ENCODE measurements at places on chromosomes 16 and 17.

DNA sequence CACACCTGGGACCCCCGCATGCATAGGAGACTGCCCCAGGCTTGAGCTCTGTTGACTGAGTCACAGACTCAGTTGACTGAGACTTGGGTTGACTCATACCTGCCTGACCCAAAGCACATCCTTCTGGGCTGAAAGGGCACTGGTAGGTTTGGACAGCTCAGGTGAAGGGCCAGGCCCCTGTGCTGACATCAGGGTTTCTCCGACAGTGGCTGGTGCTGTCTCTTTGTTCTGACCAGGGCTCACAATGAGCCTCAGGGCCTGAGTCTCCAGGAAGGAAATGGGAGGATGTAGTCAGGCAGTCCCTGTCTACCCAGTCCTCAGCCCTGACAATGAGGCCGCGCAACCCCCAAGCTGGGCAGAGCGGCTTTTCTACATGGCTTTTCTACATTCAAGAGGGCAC lies 6.5 kb downstream of the SPNS2 start:
- DNase-seq, result no peak

GRCh38 chr16:554640-555365 lies 5.4 kb upstream of the PRR35 start:
- no peak for DNase-seq

DNA sequence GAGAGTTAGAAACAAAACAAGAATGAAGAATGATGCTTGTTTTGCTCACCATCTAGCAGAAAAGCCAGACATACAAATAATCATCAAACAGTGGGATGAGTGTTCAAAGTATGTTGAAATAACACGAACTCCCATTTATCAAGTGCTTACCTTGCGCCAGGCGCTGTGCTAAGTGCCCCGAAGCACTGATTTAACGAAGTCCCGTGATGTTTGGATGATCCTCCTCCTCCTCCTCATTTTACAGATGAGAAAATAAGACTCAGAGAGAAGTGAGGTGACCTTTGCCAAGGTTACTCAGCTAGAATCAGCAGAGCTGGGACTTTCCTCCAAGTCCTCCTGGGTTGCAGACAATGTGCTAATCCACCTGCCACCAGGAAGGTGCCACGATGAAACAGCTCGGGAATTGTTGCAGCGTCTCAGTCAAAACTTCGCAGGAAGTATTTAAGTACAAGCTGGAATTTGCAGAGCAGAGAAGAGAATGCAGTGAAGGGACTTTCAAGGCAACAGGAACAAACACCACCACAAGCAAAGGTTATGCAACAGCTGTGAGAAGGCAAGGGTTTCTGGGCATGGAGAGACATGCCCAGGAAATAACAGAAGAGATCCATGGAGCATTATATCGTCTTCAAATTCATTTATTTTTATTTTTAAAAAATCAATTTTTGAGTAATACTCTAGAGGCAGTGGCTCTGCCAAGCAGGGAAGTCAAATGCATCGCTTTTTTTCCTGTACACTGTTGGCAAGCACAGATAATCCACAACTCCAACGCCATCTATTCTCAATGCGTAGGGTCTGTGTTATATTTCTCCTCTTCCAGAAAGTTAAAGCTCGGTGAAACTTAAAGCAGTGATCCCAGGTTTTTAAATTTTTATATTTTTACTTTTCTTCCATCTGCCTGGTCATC lies 11.1 kb downstream of the PRCD start:
- DNase-seq, result no peak

DNA sequence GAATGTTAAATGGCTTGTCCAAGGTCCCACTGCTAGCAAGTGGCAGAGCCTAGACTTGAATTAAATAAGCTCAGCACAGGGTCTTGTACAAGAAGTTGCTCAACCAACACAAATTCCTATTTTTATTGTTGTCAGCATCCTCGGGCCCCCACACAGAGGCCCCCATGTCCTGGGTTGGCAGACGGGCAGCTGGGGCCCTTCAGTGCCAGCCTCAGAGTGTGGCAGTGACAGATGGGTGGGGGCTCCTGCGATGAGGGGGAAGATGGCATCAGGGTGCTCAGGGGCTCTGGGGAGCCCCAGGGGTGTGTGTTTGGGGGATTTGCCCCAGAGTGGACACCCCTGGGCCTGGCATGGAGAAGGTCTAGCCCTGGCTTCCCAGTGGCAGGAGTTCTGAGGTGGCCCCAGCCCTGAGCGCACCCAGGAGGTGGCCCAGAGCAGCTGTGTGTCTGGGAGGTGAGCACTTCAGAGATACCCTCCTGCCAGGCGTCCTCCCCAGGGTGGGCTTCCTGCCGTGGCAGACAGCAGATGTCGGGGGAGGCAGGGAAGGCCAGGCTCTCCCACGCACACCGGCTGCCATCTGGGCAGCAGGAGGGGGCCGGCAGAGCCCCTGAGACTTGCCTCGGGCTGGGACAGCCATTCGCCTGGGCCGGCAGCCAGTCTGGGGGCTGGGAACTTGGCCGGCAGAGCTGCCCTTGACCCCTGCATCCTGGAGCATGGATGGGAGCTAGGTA lies 150.8 kb downstream of the C16orf78 start:
- no peak for DNase-seq

GRCh38 chr17:19744492-19744891 lies 3.6 kb downstream of the ALDH3A1 start:
- DNase-seq, result no peak

DNA sequence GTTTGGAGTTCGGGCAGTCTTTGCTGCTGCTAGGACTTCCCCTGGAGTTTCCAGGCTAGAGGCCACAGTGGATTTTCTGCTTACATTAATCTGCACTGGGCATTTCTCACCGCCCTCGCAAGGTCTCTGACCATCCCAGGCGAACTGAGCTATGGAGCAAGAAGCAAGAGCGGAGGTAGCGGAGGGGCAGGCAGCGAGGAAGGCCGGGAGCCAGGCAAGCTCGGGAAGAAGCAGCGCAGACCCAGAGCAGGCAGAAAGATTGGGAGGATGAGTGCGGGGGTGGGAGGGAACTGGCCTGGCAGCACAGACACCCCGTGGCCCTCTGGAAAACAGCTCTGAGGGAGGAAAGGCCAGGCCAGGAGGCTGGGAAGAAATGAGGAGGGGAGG lies 3.8 kb downstream of the COTL1 start:
- DNase-seq, result no peak

GRCh38 chr17:70168977-70169708 lies at the start of gene KCNJ2:
Gene KCNJ2 (plus strand): TSS chr17:70169532. CDS start chr17:70175040, 5,508 bp downstream.
- DNase-seq, result peak; percentile 75

DNA sequence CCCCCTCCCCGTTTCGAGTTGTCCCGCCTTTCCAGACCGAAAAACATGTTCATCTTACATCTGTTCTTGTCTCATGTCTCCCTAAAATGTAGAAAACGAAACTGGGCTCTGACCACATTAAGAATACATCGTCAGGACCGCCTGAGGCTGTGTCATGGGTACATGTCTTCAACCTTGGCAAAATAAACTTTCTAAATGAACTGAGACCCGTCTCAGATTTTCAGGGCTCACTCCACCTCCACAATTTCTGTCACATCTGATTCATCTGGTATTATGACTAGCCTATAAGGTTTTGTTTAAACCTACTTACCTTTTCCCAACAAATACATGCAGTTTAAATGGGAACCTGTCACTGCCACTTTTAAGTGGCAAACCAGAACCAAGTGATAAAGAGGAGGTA lies 621 bp downstream of the SDR42E1 start:
- no peak for DNase-seq

DNA sequence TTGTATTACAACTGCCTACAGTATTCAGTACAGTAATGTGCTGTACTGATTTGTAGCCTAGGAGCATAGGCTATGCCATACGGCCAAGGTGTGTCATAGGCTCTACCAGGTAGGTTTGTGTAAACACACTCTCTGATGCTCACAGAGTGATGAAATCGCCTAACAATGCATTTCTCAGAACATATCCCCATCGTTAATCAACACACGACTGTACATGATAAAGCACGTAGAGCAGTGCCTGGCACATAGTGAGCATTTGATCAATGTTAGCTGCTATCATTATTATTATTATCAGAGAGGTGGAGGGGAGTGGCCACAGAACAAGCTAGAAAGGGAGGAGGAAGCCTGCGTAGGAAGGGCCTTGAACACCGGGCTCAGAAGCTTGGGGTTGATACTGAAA lies 81.1 kb upstream of the LHX1 start:
- no peak for DNase-seq

- DNase-seq, result no peak
Measured at GRCh38 chr16:17312094-17312710, 158.6 kb downstream of the XYLT1 start.

GRCh38 chr16:26524846-26525245 lies 541.9 kb upstream of the C16orf82 start:
- DNase-seq, result no peak

DNA sequence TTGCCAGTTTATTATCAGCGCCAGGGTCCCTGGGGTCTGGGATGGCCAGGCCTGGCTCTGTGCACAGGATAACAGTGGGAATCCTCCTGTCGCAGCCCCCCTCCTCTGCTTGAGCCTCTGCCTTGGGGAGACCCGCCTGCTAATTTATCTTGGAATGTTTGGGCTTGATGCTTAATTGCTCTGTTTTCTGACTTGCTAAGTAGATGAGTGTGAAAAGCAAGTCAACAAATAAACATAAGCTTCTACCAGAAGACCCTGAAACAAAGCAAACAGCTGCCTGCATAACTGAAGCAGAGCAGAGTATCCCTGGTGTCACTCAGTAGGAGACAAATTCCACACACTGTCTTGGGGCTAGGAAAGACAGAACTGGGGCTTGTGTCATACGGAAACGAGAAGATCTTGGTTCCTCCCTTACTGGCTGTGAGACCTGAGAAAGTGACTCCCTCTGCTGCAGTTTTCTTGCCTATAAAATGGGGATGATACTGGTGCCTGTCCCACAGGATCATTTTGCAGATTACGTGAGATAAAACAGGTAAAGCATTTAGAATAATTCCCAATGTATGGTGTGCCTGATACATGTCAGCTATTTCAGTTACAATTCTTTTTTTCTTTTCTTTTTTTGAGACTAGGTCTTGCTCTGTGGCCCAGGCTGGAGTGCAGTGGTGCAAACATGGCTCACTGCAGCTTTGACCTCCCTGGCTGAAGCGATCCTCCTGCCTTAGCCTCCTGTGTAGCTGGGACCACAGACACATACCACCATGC lies 44.8 kb upstream of the IRX3 start:
- DNase-seq, result peak; percentile 39

DNA sequence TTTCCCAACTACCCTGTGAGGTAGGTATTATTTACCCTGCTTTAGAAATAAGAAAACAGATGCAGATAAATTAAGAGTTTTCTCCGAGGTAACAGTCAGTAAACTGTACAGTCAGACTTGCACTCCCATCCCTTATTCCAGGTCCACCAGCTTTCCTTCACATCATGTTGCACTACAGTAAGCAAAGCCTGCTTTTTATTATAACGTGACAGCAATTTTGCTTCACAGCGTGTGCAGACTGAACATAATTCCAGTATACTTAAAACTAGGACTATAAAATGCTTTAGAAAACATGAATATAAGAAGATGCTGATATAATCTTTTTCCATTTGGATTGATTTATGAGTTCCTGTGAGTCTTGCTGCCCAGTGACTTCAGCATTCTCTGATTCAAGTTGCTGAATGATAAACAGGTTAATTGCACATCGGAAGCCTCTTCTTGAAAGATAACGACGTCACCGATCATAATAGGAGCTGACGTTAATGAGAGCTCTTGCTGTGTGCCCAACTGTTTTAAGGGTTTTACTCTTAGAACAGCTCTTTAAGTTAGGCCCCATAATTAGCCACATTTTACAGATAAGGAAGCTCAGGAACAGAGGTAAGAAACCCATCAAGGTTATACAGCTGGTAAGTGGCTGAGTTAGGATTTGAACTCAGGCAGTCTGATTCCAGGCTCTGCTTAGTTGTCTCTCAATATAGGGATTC lies 1.4 kb downstream of the LIG3 start:
- DNase-seq, result peak; percentile 68

DNA sequence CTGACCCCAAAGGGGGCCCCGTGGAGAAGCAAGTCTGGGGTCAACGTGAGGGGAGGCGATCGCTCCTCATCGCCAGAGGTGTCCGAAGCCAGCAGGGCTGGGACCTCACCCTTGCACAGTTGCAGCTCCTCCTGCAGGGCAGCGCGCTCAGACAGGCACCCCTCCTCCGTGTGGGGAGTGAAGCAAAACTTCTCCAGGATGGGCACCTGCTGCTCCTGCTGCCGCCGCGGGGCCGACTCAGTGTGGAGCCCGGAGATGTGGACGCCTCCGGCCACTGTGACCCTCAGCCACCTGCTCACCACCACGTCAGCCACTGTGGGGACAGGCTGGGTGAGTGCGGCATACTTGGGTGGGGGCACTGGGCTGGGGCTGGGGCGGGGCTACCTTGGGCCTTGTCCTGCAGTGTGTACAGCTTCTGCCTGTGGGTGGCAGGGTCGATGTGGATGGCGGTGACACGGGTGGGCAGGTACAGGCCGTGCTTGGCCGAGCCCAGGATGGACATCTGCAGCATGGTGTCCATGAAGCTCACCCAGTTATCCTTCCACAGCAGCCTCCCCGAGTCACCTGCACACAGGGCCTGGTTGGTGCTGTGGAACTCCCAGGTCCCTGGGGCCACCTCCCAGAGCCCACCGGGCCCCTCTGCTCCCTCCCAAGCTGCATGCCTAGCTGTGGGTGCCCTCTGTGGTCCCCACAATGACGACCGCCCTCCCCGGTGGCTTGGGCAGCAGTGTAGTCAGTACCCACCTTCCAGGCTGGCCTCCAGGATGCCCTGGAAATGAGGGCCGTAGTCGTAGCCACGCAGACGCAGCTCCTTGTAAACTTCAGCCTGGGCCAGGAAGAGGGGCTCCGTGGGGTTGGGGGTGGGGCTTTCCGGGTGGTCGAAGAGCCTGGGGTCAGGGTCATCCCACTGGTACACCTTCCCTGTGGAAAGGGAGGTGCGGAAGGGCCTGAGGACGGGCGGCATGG lies 10.8 kb downstream of the FASN start:
- no peak for DNase-seq

DNA sequence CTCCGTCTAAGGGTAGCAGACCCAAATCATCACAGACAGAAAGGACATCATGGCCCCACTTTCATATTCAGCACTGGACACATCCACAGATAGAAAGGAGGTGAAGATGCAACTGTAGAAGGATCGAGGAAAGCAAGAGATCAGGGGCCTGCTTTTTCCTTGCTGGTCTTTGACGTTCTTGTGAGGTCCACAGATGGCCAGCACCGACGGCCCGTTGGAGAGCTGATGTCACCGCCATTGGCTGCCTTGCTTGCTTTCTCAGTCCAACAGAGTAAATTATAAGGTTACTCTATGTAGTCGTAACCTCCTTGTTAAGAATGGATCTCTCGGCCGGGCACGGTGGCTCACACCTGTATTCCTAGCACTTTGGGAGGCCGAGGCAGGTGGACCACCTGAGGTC lies 5.1 kb upstream of the RBFOX3 start:
- DNase-seq, result no peak

- no peak for DNase-seq
Measured at GRCh38 chr17:78258323-78259191, 27.1 kb downstream of the TMEM235 start.

GRCh38 chr17:68172461-68172954 lies 75.3 kb upstream of the AMZ2 start:
- DNase-seq, result peak; percentile 62

- peak; percentile 63 for DNase-seq
Measured at GRCh38 chr17:63151941-63152523, 186.0 kb downstream of the TANC2 start.

- peak; percentile 84 for DNase-seq
Measured at GRCh38 chr16:63361032-63361624, 1324.9 kb upstream of the CDH8 start.

- DNase-seq, result no peak
Measured at GRCh38 chr17:4722678-4723240, 8.5 kb upstream of the MED11 start.

GRCh38 chr17:6480303-6480675 lies 36.0 kb downstream of the PIMREG start:
- DNase-seq, result no peak

- DNase-seq, result no peak
Measured at GRCh38 chr17:6994666-6995256, 1.1 kb upstream of the ALOX12 start.

All from spinal cord (tissue), 10 donors.